Cerebellar nuclear complex (tissue), 1 donor: ENCODE measurements at places on chromosomes 2 and 18.

- DNase-seq = no peak
Observed at GRCh38 chr18:80169607-80170006, 60.5 kb downstream of the ADNP2 start.

DNA sequence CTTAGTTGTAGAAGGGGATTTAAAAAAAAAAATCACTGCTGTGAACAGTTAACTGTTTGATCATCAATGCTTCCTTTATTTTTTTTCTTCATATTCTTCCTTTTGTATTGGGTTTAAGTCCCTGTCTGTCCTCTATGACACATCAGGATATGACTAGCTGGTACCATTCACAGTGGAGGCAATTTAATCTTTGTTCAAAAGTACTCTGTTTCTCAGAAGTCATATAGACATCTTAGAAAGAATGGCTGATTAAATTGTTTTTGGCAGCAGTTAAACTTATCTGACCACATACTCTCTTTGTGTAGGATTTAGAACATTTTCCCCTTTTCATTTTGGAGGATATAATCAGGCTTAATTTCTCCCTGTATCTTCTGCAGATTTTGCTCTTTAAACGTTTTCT, 807.8 kb upstream of the CDH2 start:
- no peak for DNase-seq

GRCh38 chr2:76429374-76429773, 718.7 kb upstream of the GCFC2 start:
- no peak for DNase-seq

DNA sequence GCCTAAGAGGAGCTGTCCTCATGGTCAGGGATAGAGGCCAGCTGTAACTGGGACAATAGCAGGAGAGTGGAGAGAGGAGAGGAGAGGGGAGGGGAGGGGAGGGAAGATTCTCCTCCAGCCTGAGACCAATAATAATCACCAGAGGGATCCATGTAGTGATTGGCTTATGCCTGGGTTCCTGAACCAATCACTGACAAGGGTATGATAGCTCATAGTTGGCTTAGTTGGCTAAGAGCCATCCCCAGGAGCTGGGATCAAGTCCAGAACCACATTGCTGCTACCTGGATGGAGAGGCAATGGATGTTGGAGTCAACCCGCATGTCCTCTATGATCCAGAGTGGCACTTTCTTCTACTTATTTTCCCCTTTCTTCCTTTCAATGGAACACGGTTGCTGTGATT, 7.7 kb upstream of the ST8SIA5 start:
- DNase-seq = no peak

DNA sequence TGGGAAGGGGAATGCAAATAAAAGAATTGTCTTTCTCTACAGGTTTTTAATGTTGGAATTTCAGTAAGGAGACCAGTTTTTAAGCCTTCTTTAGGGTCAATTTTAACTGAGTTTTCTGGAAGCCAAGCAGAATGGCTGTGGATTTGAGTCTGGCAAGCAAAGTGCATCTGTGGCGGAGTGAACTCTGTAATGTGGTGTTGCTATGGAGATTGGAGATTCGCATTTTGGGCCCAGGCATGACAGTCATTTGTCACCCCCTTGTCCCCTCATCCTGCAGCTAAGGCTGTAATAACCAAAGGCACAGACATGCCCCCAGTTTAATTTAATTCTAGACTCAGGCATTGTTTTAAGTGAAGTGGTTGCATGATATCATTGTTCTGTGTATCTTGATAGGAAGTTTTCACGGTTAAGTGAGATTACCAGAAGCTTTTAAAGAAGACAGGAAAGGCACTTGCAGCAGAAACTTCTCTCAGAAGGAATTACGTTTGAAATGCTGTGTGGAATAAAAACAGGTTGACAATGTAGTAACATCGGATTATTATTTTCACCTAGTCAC, 30.6 kb downstream of the ARMC9 start:
- DNase-seq = no peak

DNA sequence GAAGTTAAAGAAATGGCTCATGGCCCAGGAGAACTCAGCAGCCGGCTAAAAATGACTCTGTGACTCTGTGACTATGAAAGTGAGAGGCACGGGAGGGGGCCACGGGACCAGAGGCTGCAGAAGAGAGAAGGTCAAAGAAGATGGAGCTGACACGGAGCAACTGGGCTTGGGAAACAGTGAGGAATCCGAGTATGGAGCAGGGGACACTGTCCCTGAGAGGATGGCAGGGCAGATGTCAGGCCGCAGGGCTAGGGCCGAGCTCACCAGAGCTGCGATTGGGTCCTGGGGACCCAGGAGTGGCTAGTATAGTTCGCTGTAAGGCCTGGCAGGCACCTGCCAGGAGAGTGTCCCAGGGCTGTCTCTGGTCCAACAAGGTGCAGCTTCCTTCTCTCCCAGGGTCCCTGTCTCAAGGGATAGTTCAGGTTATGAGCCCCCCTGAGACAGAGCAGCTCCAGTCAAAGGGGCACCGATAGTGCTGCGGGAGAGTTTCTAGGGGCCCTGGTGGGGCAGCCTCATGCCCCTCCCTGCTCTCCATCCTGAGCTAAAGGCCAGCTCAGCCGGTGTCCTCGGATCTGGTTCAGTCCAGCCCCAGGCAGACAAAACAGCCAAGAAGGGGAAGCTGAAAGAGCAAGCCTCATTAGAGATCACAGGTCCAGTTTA, 42.7 kb downstream of the CIB4 start:
- DNase-seq = no peak

DNA sequence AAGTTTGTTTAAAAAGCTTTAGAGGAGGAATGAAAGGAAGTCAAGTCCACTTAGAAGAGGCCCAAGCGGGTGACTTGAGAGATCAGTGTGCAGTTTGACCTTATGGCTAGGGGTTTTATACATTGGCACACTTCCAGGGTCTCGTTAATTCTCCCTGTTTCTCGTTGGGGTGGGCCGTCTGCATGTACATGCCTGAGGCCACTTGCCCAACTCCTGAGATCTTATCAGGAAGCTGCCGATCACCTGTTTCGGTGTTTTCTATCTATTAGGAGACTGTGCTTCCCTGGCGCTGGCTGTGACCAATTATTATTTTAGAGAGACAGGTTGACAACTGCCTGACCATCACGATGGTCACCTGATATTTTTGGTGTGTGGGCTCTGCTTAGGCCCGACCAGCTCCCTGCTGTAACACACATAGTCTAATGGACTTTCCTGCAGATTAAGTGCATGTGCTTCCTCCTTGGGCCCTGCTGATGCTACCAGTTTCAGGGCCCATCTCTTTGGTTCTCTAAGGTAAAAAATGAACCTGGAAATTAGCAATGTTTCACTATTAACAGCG, 31.0 kb upstream of the MSH6 start:
- no peak for DNase-seq
